ENCODE measurements at places on chromosomes 3 and 15. TPM values are rescaled to one million over a fixed set of nuclear protein-coding genes. Genes with fewer than 3 reads are reported as not detected.

DNA sequence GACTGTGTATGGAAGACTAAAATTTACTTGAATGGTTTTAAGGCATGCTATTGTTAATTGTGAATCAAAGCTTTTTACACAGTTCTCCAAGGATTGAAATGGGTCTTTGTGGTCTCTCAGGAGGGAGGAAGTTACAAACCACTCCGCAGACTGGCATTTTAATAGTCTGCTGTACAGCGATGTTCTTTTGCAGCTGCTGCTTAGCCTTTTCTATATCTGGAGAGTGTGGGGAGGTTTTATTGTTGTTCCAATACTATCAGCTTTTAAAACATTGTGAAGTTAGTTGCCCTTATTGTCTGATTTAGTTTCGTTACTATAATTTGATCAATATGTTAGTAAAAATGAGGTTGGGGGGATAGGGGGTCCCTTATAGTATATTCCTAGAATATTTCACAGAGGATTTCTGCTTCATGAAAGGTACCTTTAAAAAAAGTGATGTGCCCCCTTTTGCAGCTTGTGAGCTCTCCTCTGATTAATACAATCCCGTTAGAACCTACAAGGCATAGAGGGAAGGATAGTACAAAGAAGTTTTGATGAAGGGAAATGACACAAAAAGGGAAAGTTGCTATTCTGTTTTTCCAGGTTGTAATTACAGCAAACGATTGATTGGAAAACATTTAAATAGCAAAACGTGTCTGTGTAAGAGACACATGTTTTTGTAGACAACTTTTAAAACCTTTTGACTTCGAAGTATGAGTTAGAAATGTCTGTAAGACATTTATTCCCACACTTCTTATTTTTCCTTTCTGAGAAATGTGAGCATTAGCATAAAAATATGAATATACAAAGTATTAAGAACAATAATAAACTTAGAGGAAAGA is 158.3 kb upstream of the CGNL1 start:
- DNase-seq = no peak

- no peak for DNase-seq
Observed at GRCh38 chr3:14770591-14770990, 48.2 kb upstream of the FGD5 start.

DNA sequence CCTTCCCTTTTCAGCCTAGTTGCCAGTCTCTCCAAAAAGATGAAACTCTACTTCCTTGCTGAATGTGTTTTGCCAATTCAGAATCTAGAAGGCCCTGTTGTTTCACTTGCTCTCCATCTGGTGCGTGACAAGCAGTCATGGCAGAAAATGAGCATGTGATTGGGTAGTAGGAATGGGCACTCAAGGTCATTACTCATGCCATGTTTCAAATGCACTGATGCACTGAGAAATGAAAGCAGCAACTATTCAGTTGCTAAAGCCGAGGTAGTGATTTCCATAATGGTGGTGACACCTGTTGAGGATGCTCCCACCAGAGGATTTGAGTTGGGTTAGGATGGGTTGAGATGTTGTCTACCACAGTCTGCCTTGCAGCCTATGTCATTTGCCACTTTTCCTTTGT is 12.7 kb downstream of the ZBTB38 start:
- DNase-seq = no peak

DNA sequence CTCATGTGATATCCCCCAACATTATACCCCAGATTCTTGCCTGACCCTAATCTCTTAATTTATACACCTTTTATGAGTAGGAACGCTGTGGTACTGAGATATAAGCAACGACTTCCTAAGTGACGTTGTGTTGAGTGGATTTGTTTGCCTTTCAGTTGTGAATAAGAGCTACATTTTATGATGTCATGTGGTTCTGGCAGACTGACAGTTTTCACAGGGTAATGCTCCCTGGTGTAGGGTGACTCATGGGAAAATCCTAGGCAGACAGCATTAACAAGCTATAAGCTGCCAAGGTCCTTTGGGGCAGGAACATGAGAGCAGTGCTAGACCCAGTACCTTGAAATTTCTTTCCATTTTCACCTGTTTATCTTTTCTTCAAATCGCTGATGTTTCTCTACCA is 11.2 kb downstream of the C3orf52 start:
- DNase-seq = no peak

The C2CD4A gene
- total RNA-seq = not detected

The ALPK3 gene
- total RNA-seq = 19.2 TPM

The IGSF10 gene
- total RNA-seq = 0.86 TPM

DNA sequence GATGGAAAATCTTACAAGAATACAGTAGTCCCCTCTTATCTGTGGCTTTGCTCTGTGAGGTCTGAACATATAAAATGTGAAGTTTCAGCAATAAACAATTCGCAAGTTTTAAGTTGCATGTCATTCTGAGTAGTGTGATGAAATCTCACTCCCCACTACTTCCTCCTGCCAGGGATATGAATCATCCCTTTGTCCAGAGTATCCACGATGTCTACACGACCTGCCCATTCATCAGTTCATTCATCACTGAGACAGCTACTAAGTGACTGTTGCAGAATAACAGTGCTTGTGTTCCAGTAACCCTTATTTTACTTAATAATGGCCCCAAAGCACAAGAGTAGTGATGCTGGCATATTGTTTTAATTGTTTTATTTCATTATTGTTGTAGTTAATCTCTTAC is 489.2 kb upstream of the UBE2E2 start:
- no peak for DNase-seq

DNA sequence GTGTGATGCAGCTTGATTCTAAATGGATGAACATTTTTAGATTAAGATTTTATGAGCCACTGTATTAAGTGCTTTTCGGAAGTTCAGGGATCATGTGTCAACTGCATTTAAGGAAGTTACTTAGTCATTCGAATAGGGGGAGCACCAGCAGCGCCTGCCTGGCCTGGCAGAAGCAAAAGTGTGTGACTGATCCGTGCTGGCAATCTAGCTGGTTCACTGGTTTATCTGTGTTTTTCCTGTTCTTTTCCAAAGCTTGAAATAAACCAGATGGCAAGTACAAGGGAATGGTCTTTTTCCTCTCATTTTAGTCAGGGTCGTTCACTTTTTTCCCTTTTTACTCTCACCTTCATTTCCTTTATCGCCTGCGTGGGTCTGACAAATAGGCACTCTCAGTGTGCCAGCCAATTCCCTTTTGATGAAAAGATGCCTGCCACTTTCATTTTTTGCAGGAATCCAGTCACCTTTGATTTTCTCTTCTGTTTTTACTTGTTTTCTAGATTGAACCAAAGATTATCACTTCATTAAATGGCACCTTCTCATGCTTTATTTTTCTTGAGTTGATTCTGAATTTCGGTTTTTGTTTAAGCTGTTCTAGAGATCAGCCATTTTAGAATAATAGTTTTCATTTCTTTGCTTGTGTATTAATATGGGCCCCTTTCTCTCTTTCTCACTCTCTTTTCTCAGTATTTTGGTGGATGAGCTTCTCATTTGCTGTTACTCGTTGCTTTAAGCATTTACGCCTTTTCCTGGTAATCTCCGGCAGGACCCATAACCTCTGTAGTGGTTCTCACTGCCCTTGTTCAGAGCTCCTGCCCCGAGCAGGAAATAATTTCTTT is 2.8 kb downstream of the ABHD2 start:
- DNase-seq = no peak

The GPR62 gene
- 0.19 TPM for total RNA-seq

DNA sequence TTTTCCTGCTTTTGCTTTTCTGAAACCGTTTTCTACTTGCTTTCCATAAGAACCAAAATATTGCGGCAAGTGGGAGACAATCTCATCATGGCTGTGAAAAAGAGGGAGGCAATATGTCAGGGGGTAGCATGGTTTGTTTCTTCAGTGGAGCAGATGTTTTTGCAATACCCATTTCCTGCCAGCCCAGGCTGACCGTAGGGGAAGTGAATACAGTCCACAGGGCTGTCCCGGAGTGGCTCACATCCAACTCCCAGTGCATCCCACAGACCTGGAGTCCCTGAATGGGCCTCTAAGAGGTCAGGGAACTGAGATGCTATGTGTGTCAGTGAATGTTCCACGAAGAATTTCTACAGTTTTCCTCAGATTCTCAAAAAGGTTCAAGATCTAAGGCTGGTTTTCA is 69.6 kb downstream of the EPHB1 start:
- DNase-seq = no peak

- DNase-seq = no peak
Observed at GRCh38 chr15:33068007-33068481, 126.5 kb downstream of the FMN1 start.

The CACNA1D gene
- total RNA-seq = 2.9 TPM

The FOXL2NB gene
- 7.9 TPM for total RNA-seq

The LRRIQ4 gene
- not detected for total RNA-seq

DNA sequence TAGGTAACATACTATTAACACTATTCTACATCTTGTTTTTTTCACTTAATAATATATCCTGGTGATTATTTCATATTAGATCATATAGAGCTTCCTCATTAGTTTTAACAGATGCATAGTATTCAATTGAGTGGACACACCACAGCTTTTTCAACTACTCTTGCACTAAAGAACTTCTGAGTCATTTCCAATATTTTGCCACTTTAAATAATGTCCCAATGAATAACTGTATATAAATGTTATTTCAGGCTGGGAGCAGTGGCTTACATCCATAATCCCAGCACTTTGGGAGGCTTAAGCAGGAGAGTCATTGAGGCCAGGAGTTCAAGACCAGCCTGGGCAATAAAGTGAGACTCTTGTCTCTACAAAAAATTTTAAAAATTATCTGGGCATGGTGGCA is 26.9 kb downstream of the MAP1A start:
- no peak for DNase-seq

The CFAP20DC gene
- total RNA-seq = 2.8 TPM

DNA sequence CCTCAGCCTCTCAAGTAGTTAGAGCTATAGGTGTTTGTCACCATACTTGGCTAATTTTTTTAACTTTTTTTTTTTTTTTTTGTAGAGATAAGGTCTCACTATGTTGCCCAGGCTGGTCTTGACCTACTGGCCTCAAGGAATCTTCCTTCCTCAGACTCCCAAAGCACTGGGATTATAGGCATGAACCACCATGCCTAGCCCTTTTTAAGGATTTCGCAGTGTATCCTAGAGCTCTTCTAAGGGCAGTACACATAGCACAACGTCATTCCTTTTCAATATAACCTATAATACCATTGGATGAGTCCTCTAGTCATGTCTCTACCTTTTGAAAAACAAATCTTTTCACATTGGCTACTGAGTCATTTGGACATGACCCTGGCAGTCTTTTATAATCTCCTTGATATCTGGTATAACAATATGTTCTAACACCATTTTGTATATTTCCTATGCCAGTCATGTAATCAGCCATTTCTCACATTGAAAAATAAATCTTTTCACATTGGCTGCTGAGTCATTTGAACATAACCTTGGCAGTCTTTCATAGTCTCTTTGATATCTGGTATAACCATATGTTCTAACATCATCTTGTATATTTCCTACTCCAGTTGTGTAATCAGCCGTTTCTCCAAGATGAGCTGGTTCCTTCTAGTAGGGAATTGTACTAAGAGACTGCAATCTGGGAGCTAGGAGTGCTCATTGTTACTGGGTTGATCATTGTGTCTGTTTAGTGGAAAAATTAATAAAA is 944.7 kb downstream of the MCTP2 start:
- no peak for DNase-seq
